ENCODE measurements at places on chromosomes 5 and 9.

GRCh38 chr5:137313526-137314175 is 185.5 kb downstream of the SPOCK1 start:
- DNase-seq = no peak

DNA sequence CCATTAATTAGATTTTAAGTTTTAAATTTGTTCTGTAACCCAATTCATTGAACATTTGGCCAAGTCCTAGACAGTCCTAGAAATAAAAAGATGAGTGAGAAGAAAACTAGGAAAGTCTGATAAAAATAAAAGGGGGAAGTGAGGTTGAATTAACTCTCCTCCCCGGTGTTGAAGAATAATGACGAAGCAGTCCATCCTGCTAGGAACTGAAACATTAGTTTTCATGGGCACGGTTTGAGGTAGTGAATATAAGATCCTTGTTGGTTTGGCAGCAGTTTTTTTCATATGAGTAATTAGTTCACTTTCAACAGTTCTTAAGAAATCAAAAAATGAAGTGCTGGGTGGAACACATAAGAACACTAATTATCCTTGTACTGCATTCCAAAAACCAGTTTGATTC is 103.1 kb downstream of the MTREX start:
- DNase-seq = peak; percentile 19

GRCh38 chr9:133768859-133769510 is 30.8 kb upstream of the SARDH start:
- no peak for DNase-seq

- DNase-seq = peak; percentile 80
Measured at GRCh38 chr9:105967797-105968196, 273.5 kb downstream of the TMEM38B start.

DNA sequence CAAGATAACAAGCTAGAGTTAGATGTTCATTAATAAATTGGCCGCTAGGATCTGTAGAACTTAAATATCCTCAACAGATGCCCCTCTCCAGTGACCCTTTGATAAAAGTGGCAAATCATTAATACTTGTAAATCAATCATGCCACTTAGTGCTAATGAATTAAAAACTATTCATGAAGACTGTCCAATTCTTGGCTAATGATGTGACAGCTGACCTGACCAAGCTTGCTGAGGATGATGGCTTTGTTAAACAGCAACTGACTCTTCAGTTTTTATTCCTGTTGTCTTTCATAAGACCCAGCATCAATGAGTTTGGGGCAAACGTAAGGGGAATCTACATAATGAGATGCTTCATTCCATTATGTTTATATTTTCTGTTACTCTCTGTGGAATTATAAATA is 396.8 kb upstream of the NMUR2 start:
- no peak for DNase-seq

- no peak for DNase-seq
Measured at GRCh38 chr5:2780421-2781171, 29.1 kb upstream of the IRX2 start.

GRCh38 chr9:114864471-114864870 is 58.6 kb upstream of the TNFSF15 start:
- DNase-seq = no peak

DNA sequence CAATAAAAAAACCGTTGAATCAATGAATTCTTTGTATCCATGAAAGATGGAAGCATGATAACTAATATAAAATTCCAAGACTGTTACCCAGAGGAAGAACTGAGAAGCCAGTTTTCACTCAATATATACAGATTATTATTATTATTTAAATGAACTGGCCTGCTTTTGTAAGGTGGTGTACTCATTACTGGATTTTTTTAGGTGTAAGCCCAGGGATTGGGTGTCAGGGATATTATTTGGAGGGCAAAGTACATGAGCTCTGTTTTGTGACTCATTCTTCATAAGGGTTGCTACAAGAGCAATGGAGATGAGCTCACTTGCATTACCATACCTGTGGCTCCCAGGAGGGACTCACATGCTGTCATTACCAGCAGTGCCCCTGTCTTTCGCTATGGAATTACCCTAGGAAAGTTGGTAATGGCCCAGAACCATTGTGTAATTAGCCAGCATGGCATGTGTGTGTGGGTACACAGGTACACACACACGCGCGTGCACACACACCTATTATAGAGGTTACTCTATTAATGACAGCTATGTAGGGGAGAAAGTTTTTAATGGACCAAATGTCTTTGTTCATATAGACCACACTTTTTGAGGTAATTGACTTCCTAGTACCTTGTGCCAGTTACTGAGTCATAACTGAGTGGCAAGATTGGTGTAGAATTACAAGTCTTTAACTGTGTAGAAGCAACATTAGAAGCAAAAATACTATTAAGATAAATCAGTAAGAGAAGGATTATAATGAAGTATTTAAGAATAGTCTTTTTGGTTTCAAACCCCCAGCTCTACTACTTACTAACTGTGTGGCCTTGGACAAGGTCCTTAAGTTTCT is 143.4 kb downstream of the GDNF start:
- no peak for DNase-seq

- no peak for DNase-seq
Measured at GRCh38 chr5:38595132-38595745, 38.8 kb upstream of the LIFR start.

GRCh38 chr5:43230707-43231106 is 38.7 kb downstream of the NIM1K start:
- DNase-seq = no peak

DNA sequence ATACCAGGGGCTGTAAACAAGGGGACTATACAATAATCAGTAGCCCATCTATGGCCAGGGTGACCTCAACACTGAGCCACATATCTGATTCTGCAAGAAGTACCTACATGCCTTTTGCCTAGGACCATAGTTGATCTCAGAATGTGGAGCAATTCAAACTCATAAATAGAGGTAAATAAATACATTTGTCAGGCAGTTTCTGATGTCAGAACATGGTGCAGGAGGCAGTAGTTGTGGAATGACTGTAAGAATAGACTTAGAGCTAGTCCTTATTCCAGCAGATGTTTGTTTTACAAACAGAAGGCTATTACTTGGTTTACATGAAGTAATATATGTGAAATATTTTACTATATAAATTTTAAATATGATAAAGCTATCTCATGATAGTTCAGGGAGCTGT is 330.7 kb upstream of the DAB2 start:
- no peak for DNase-seq

- no peak for DNase-seq
Measured at GRCh38 chr5:140182075-140182711, 7.2 kb downstream of the CYSTM1 start.

DNA sequence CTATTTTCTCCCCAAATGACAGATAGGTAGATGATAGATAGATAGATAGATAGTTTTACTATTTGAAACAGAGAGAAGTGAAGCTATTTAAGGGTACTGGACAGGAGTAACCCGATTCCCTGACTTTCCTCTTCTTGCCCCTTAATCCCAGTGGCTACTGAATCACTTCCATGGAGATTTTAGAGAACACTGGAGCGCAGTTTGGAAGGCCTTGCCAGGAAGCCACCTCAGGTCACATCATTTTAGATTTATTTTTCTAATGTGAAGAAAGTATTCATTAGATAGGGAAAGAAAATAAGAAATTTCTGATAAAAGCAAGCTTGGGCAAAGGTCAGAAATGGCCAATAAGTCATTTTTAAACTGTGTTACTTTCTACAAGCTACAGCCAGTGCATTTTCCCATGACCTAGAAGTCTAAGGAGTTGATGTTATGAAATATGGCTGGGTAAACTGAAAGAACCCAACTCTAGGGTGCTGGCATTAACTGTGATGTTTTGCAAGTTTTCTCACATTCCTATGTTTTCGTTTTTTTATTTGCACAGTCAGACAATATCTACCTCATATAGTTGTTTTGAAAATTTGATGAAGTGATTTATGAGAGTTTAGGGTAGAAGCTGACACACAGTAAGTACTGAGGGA is 544.7 kb upstream of the PTGER4 start:
- no peak for DNase-seq

- DNase-seq = no peak
Measured at GRCh38 chr5:139635191-139635590, 13.0 kb upstream of the CXXC5 start.

DNA sequence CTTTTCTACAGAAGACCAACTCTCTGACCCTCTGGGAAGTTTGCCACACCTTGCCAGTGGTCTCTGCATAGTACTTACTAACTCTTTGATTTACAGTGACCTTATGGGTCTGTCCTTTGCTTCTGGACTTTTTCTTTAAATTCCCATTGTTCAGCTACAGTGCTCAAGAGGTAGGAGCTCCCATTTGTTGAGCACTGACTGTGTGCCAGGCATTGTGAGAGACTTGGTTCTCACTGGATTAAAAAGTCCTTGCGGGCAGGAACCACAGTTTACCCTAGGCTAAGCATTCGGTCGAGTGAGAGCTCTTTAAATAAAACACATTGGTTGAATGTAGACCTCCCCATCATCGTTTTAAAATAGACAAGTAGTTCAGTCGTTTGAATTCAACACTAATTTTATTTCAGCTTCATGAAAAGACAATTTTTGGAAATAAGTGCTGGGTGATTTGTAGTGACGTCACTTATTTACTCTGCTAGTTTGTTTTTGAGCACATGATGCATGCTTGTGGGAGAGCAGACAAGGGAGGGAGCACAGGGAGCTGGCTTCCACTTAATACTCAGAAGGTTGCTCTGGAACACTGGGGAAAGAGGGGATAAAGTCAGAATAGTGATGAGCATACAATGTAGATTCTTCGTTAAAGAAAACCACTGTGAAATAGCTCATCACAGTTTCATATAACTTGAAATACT is 27.1 kb downstream of the RASGRF2 start:
- peak; percentile 62 for DNase-seq

GRCh38 chr5:6404129-6404528 is 25.8 kb upstream of the MED10 start:
- no peak for DNase-seq

DNA sequence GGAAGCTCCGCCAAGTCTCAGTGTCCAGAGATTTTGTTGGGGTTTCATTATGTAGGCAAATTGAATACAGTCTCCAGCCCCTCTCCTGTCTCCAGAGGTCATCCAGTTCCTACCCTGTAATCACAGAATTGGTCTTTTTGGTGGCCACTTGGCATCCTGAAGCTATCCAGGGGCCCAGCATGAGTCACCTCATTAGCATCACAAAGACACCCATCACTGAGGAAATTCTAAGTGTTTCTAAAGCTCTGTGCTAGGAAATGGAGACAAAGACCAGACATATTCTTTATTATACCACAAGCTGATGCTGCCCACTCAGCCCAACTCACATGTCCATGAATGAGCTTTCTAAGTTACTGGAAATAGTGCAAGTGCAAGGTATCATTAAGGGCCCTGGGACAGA is 229.9 kb downstream of the DOCK8 start:
- no peak for DNase-seq

- no peak for DNase-seq
Measured at GRCh38 chr5:74459984-74460383, 180.5 kb downstream of the ENC1 start.

- no peak for DNase-seq
Measured at GRCh38 chr9:96417661-96418082, 498 bp downstream of the ZNF367 start.

DNA sequence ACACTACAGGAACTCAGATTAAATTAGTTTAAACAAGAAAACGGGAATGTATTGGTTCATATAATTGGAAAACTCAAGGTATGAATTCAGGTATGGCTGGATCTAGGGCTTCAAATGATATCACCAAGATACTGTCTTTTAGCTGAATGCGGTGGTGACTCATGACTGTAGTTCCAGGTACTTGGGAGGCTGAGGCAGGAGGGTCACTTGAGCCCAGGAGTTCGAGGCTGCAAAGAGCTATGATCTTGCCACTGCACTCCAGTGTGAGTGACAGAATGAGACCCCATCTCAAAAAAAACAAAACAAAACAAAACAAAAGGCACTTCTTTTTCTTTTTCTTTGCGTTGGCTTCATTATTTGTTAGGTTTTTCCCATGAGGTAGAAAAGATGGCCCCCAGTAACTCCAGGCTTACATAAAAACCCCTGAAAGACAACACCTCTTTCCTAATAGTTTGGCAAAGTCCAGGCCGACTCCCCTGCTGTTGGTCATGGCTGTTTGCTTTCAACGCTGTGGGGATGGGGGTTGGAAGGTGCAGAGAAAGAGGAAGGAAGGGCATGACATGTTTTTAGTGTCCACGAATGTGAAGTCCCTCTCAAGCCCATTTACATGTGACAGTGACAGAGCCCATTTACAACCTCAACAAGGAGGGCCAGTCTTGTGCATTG is 39.8 kb upstream of the CRB2 start:
- DNase-seq = no peak

DNA sequence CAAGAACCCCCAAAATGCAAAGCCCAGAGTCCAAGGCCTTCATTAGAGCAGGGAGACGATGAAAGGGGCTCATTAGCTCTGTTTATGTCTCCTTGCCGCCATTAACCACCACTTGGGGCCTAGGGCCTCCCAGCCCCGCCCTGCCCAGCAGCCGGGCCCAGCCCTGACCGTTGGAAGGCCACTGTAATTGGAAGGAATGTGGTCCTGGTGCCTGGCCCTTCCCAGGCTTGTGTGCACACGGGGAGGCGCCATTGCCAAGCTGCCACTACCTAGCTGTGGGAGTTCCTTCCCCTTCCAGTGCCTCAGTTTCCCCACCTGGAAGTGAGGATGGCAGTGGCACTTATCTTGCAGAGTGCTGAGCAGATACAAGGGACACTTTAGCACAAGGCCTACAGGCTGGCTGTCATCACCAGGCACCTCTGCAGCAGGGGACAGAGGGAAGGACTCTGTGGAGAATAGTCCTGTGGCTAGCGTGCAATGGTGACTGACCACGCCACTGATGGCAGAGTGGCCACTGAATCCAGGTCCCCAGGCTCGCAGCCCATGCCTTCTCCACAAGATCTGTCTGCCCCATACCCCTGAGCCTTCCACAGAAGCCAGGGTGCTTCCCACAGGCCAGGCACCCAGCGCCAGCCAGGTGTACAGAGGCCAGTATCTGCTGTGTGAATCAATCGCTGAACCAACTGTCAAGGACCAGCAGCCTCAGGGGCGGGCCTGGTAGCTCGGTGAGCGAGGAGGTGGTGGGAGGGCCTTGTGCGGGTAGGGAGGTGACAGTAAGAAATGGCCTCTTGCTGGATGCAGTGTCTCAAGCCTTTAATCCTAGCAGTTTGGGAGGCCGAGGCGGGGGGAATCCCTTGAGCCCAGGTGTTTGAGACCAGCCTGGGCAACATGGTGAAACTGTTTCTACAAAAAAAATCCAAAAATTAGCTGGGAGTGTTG is 20.8 kb downstream of the GBGT1 start:
- no peak for DNase-seq

DNA sequence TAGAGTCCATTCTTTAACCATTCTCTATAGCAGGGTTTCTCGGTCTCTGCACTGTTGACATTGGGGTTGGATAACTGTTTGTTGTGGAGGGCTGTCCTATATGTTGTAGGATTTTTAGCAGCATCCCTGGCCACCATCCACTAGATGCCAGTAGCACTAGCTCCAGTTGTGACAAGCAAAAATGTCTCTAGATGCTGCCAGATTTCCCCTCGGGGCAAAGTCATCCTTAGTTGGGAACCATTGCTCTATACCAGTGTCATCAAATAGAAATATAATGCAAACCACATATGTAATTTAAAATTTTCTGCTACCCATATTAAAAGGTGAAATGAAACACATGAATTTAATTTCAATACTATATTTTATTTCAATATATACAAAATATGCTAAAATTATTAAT is 2.9 kb downstream of the TTC23L start:
- DNase-seq = no peak
